Hematopoietic multipotent progenitor cell treated with erythropoietin and hydrocortisone succinate and interleukin-3 and kit ligand, for 4 days (in vitro differentiated cells): ENCODE measurements at places on chromosomes 6 and 20.
A peak's percentile ranks its signal among the peaks of the same experiment; 100 is the strongest.

DNA sequence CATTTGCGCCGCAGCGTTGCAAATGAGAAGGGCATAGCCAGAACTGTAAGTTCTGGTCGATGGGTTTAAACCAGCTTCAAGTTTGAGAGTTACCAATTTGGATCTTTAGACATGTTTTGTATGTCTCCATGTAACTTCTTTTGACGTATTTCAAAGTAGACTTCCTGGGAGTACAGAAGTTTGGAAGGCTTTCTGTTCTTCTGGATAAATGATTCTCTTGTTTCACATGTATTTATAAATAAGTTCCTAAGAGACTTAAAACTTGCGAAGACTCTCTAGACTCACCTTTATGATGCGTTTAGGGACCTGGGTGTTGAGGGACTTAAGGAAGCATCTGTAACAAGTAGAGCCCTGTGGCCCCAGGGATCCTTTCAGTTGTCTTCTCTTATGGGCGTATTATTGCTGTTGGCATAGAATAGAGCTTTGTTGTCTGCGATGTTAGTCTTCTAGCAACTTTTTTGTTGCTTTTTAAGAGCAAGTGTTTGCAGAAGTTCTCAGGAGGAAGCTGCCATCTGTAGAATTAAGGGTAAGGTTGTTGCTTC lies 1.3 kb downstream of the CDYL start:
- DNase-seq = peak; percentile 43

DNA sequence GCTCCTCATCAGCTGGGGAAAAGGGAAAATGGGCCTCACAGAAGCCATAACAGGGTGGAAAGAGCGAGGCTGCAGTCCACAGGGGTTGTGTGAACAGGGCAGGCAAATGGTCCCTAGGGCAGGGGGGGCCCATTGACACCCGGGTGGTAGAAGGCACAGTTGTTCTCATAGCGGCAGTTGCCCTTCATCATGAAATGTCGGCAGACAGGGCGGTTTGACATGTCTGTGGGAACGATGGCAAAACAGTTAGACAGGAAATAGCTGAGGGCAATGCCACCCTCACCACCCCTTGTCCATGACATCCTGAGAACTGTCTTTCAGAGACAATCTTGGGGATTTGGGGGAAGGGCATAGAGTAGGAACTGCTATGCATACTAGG lies 15.6 kb downstream of the PPP1R10 start:
- no peak for DNase-seq

- no peak for DNase-seq
Observed at GRCh38 chr6:138477913-138478539, 21.3 kb downstream of the NHSL1 start.

- no peak for DNase-seq
Observed at GRCh38 chr6:43038727-43039126, 14.9 kb downstream of the CUL7 start.

- DNase-seq = no peak
Observed at GRCh38 chr6:18663011-18663410, 275.9 kb downstream of the RNF144B start.
